ENCODE measurements at places on chromosomes 11 and 22.
A peak's percentile ranks its signal among the peaks of the same experiment; 100 is the strongest.

GRCh38 chr11:69234740-69235710, 58.9 kb upstream of the MYEOV start:
- DNase-seq = no peak

DNA sequence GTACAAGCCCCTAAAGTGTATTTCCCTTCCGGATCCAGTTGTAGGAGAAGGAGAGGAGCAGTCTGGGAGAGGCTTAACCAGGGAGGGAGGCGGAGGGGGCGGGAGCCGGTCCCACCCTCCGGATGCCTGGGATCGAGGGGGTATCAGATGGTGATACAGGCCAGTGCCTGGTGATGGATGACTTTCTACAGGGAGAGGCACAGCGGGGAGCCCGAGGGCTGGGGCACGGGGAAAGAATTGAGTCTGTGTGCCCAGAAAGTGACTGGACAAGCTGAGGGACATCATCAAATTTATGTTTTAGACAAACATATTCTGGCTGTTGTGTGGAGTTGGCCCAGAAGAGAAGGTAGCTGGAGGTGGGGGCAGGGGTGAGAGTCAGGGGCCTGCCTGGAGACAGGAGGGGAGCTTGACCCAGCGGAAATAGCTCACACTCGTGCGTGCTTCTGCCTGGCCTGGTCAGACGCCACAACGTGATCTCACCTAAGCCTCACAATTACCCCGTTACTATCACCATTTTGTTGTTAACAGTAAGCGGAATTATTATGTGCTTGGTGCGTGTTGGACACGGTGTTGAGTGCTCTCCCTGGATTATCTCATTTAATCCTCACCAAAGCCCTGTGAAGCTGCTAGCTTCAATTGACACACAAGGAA, 42.4 kb downstream of the AMPD3 start:
- DNase-seq = no peak

- DNase-seq = no peak
Measured at GRCh38 chr22:25722626-25723025, 19.4 kb upstream of the MYO18B start.

DNA sequence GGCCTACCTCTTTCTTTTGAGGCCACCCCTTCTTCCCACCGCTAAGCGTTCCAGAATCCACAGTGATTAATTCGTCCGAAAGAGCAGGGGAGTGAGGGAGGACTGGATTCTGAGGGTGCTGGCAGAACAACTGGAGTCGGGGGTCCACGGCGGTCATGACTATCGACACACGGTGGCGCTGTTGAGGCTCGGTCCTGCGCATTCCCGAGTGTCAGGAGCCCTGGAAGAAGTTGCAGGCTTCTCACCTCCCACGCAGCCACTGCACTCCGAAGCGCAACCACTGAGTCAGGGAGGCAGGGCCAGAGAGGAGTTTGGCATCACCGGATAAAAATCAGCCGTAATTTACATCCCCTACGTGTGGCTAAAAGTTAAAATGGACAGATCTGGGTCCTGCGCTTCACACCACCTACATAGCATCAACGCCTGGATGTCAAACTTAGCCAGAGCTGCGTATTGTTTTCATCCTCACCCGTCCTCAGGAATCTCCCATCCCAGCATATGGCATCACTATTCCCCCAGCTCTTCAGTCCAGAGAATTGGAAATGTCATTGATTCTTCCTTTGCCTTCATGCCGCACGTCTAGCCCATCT, 10.7 kb upstream of the CTSF start:
- DNase-seq = peak; percentile 71

GRCh38 chr22:40477683-40478337, 107.4 kb downstream of the SGSM3 start:
- DNase-seq = no peak

- no peak for DNase-seq
Measured at GRCh38 chr22:17549183-17549582, 14.1 kb upstream of the SLC25A18 start.

- no peak for DNase-seq
Measured at GRCh38 chr11:109957601-109958000, 135.6 kb upstream of the ZC3H12C start.

DNA sequence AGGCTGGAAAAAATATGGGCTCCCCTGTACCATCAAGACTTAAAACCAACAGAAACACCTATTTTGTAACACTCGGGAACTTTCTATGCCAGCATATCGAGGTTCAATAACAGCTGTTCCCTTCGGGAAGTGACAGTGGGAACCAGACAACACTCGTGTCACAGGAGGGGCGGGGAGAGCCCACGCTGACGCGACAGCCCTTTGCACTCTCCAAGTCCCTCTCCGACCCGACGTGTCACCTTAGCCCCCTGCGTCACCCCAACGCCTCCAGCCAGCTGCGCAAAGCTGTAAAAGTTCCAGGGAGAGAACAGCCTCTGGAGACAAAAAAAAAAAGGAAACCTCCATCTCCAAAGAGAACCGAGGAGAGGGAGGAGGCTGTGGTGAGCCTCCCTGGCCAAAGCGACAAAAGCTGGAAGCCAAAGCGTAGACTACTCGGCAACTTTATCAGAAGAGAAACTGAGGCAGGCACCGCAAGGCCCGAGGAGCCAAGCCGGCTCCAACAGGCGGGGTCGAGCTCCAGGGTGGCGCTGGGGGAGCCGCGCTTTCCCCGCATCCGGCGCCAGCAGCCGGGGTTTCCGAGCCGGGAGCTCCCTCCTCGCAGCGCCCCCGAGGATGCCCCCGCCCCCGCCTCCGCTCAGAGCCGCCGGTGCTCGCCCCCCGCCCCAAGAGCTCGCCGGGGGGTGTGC, 751 bp downstream of the ARFGAP3 start:
- DNase-seq = peak; percentile 23

Measured in G401 (cell line).